Astrocyte of the cerebellum (primary cell): ENCODE measurements at places on chromosomes 1 and 21.

DNA sequence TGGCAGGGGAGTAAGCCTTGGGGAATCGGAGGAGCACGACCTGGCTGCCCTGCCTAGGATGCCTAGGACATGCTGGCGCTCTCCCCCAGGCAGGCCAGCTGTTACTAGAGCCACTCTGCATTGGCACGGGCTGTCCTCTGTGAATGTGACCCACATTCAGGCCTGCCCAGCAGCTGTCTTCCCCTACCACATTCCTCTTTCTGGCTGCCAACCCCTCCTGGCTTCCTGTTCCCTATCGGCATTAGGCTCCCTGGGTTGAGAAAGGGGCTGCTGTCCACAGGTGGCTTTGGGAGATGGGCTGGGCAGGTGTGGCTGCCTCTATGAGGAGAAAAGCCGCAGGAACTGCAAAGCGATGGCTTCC lies 2.3 kb upstream of the NFASC start:
- DNase-seq: no peak

GRCh38 chr1:76005765-76006164 lies 68.8 kb upstream of the ST6GALNAC3 start:
- DNase-seq: no peak

DNA sequence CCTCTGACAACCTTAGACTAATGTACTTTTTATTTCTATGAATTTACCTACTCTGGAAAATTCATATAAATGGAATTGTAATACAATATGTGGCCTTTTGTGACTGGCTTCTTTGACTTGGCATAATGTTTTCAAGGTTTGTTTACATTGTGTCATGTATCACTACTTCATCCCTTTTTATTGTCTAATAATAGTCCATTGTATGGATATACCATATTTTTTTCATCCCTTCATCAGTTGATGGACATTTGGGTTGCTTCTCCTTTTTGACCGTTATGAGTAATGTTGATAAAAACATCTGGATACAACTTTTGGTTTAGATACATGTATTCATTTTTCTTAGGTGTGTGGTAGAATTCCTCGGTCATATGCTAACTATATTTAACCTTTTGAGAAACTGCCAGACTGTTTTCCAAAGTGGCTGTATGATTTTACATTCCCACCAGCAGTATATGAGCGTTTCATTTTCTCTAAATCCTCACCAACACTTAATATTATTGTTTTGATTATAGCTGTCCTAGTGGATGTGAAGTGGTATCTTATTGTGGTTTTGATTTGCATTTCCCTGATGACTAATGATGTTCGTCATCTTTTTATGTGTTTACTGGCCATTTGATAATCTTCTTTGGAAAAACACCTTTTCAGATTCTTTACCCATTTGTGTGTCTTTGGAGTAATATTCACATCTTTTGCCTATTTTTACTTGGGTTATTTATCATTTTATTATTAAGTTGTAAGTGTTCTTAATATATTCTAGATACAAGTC lies 3.5 kb downstream of the RO60 start:
- DNase-seq: no peak

- no peak for DNase-seq
These were observed 65.1 kb downstream of the DDR2 start for GRCh38 chr1:162697140-162697895.

GRCh38 chr21:15309022-15309590 lies 244.3 kb upstream of the NRIP1 start:
- peak; percentile 11 for DNase-seq

GRCh38 chr21:44927587-44928461 lies 7.1 kb upstream of the ITGB2 start:
- DNase-seq: no peak

GRCh38 chr21:41350436-41351155 lies 11.2 kb upstream of the MX2 start:
- DNase-seq: no peak

- DNase-seq: no peak
These were observed 773 bp downstream of the RABIF start for GRCh38 chr1:202888221-202888530.

- no peak for DNase-seq
These were observed 58.6 kb downstream of the FMO4 start for GRCh38 chr1:171372418-171373084.

DNA sequence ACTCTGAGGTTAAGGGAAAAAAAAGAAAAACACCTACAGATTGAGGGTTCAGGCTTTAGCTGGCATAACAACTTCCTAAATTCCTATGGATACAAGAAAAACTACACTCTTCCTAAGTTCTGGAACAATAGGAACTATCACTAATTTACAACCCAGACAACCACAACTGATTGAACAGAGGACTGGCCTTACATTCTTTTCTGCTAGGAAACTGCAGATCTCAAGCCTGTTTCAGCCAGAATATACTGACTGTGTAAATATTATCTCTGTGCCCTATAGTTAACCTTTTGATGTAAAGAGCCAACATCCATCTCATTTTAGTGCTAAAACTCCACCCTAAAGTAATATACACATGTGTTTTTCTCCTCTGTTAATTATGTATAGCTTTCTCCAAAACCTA lies 1186.5 kb upstream of the TMPRSS15 start:
- no peak for DNase-seq

DNA sequence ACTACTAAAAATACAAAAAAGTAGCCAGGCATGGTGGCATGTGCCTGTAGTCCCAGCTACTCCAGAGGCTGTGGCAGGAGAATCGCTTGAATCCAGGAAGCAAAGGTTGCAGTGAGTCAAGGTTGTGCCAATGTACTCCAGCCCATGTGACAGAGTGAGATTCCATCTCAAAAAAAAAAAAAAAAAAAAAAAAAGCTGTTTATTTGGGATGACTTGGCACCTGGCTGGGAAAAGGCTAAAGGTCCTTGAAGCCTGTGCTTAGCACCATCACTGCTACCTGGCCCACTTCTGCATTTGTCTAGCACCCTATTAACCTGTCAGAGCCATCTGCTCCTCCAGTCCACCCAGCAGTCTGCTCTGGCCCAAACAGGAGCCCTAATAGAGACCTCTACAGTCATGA lies 25.0 kb downstream of the PRDX6 start:
- DNase-seq: no peak

DNA sequence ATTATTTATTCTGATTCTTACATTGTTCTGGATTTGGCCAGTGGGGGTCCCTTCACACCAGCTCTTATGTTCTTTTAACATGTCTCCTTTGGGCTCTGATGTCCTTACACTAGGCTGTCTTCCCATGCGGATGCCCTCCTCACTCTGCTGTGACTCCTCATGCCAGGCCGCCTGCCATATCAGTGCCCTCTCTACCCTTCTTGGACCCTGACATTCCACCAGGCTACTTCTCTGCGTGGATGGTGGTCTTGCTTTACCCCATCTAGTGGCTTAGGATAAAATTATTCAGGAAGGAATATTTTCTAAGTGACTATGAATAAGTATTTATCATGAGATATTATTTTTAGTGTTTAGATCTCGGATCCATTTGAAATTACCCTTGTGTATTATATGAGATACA lies 21.2 kb downstream of the ATF6 start:
- DNase-seq: no peak

DNA sequence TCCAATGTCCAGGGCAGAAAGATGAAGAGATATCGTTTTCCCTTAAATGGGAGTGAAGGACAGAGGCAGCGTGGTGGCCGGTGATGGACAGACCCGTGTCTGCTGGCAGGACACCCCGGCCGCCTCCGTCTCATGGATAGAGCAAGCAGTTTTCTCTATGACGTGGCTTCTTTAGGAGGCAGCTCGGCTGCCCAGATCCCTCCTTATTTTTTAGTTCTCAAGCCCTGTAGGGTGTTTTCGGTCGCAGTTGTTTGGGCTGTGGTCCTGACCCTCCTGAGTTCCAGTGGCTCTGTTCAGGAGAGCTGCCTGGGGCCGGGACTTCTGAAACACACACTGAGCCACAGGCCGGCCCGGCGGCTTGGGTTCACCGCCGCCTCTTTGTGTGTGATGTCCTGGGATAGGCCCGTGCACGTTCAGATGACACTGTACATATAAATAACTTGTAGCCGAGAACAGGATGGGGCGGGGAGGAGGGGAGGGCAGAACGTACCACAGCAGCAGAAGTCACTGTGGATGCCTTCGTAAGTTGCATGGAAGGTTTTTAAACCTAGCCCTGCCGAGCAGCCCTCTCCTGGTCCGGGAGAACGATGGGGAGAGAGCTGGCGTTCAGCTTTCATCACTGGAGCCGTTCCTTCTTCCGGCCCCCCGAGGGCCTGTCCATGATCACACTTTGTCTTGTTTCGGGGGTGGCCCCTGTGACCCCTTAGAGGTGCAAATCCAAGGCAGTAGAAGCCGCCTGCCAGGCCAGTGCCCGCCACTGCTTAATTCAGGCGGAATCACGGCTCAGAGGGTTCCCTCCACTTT lies 65.2 kb downstream of the SIK1 start:
- DNase-seq: no peak

GRCh38 chr1:39262802-39263201 lies 58.3 kb downstream of the MACF1 start:
- no peak for DNase-seq

- DNase-seq: no peak
These were observed 308.5 kb upstream of the VAMP3 start for GRCh38 chr1:7462617-7463016.

DNA sequence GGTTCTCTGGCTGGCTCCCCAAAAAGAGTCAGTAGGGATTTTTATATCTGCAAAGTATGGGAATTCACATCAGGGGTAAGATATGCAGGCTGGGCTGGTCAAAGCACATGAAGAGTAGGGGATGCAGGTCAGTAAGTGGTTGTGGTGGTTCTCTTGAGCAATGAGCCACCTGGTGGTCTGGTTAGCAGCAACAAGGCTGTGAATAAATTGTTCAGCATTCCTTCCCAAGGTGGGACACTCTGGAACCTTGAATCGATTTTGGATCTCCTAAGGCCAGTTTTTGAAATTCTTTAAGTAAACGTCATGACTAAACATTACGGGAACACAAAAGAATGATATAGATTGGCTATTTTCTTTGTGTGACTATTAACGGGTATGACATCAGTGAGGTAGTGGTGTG lies 563.0 kb upstream of the NEGR1 start:
- DNase-seq: peak; percentile 5

- no peak for DNase-seq
These were observed 153.1 kb upstream of the FGGY start for GRCh38 chr1:59143811-59144210.

DNA sequence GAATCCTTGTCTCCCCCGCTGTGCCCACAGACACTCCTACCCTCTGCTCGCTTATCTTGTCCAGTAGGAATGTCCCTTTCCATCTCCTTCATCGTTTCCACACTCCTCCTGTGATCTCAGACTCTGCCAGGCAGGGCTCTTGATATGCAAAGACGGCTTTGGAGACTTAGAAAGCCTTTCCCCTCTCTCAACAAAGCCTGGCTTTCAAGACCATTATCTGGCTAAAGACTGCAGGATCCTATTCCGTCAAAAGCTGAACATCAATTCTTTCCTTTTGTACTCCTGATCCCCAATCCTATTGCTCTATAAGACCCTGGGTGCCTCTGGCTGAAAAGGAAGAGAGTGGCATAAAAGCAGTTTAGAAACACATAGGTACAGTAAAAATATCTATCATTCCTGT lies 63.9 kb downstream of the SDC3 start:
- DNase-seq: no peak

- DNase-seq: no peak
These were observed at the start of gene BNIPL for GRCh38 chr1:151036356-151036755. BNIPL (plus strand) TSS chr1:151036586; CDS start chr1:151036726, 140 bp downstream.

DNA sequence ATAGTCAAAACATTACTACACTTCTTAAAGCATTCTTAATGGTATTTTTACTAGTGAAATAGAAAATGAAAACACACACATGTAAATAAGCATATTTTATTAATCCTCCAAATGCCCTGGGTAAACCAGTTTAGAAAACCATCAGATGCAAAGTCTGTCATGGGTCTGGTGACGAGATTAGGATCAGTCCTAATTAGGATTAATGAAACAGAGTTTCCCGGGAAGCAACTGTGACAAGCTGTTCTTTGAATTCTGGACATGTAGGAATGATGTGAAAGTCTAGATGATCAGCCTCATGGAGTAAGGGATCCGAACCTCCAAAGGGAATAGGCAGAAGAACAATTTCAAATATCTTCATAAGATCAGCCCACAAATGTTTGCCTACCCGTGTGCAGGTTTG lies 250.2 kb downstream of the KIF26B start:
- DNase-seq: no peak

DNA sequence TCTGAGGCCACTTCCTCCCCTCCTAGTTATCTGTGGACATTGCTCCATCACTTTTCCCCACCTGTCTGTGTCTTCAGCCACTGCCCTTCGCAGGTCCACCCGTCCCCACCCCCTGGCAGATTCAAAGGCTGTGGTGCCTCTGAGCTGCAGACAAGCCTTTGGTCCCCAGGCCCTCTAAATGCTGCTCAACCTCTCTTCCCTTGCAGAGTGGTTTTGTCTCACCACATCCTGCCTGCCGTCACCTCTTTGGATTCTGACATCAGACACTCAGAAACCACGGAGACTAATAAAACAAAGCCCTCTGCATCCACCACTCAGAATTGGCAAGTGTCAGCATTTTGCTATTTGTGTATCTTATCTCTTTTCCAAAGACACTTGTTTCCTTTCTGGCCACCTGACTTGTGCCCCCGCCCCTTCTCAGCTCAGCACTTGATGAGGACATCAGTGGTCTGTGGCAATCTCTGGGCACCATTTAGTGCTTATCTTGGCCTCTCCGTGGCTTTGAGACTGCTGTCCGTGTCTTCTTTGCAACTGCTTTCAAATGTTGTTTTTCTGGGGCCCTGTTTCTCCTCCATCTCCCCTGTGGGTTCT lies 7.7 kb downstream of the CNIH3 start:
- DNase-seq: peak; percentile 92

GRCh38 chr1:35807614-35808449 lies at the start of gene AGO4:
AGO4 (plus strand) TSS chr1:35808016; CDS start chr1:35808417, 401 bp downstream.
- no peak for DNase-seq

- no peak for DNase-seq
These were observed 543 bp downstream of the TMEM9 start for GRCh38 chr1:201153474-201154388.

DNA sequence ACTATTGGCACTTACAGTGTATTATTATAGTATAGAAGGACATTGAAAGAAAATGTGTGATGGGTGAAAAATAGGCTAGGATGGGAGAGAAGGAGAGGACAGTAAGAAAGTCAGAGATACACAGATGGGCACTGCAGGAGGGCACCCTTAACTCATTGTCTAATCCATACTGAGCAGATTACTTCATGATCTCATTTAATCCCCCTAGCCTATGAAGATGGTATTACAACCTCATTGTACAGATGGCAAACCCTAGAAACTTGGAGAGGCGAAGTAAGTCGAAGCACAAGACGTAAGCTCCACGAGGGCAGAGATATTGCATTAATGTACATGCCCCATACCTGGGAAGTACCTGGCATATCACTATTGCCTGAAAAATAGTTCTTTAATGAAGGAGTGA lies 346.9 kb upstream of the DAB1 start:
- DNase-seq: no peak

- DNase-seq: no peak
These were observed 63.0 kb upstream of the ATP5PO start for GRCh38 chr21:33978585-33978984.
